Right ventricle myocardium superior (tissue), 1 donor: ENCODE measurements at places on chromosomes 5 and 9. TPM values are rescaled to one million over a fixed set of nuclear protein-coding genes. Genes with fewer than 3 reads are reported as not detected.

- DNase-seq: no peak
These were observed 180.4 kb downstream of the DAB2IP start for GRCh38 chr9:121831869-121832268.

DNA sequence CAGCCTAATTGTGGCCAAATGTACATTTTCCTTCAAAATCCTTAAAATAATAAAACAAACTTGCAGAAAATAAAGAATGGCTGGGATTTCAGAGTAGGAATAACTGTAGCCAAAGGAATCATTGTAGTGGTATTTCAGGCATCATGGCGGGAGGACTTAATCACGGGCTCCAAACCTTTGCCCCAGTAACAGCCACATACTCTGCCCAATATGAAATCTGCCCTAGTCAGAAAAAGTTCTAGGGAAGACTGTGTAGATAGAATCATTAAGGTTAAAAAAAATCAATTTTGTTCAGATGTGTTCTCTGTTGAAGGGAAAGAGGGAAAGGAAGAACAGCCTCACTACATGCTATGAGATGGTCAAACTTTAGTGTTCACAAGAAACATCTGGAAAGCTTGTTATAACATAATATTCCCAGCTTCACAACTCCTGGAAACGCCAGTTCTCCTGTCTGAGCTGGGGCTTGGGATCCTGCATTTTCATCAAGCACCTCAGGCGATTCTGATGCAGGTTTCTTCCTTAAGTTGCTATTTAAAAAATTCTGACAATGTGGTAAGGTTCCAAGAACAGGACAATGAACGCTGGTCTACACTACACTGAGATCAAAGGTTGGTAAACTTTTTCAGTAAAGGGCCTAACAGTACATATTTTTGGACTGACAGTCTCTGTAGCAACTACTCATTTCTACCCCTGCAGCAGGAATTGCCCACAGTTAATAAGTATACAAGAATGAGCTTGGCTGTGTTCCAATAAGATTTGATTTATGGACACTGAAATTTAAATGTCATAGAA, 87.9 kb downstream of the CEMIP2 start:
- no peak for DNase-seq

RLN2 gene
- not detected for total RNA-seq

ZBED3 gene
- total RNA-seq: 3.8 TPM

MED27 gene
- total RNA-seq: 13.7 TPM

PCDHGA8 gene
- 10.1 TPM for total RNA-seq
